Gastroesophageal sphincter (tissue), 4 donors: ENCODE measurements at places on chromosomes 11 and 22.
A peak's percentile ranks its signal among the peaks of the same experiment; 100 is the strongest.

DNA sequence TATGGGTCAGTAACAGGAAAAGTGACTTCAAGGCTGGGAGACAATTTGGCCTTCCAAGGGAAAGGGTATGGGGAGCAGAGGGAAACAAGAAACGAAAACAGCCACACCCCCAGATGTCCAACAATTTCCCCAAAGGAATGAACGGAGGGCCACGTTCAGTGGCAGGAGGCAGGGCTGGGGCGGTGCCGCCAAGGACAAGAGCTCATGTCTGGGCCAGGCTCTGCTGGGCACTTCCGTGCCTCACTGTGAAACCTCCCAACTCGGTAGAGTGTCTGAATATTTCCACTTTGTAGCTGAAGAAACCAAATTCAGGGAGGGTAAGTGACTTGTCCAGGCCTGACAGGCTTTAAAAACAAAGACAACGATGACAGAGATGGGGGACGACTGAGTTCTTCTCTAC, 11.9 kb downstream of the IFT27 start:
- no peak for ATAC-seq

- ATAC-seq = no peak
Observed at GRCh38 chr11:73160005-73160760, 18.1 kb upstream of the FCHSD2 start.

GRCh38 chr11:130732476-130732875, 183.8 kb downstream of the SNX19 start:
- no peak for ATAC-seq

- ATAC-seq = no peak
Observed at GRCh38 chr11:11445441-11446185, 92.6 kb upstream of the CSNK2A3 start.

DNA sequence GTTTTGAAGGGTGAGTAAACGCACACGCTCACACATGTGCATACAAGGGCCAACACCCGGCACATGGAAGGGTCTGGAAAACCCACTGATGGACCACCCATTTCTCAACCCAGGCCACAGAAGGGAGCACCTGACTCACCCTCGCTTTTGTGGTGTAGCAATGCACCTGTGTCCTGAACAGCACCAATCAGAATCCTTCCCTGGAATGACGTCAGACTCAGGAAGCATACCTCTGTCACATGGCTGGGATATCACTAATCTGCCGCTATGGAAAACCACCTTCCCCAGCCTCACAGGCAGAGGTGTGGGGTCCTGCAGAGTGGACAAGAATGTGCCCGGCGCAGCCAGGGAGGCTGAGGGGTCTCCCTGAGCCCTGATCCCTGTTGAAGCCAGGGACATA, 9.0 kb upstream of the OSM start:
- ATAC-seq = no peak

- no peak for ATAC-seq
Observed at GRCh38 chr11:34977089-34977912, 60.9 kb downstream of the PDHX start.

GRCh38 chr11:36326524-36327419, 30.7 kb downstream of the PRR5L start:
- ATAC-seq = no peak

DNA sequence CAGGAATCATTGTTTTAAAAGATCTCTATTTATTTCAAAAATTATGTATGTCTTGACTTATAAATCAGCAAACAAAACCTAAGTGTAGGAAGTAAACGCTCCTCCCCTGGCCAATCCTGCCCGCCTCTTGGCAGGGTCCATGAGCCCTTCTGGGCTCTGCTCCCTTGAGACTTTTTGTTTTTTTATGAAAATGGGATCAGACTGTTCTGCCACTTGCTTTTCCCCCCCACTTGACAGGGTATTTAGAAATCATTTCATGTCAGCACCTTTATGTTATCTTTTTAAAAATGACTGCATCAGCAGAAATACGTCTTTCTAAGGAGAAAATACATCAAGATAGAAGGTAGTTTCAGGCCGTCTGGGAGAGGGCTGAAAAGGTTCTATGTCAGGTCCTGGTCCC, 35.6 kb downstream of the FBLN1 start:
- ATAC-seq = peak; percentile 38

- no peak for ATAC-seq
Observed at GRCh38 chr11:128662076-128662475, 31.8 kb upstream of the FLI1 start.

GRCh38 chr22:45923835-45924234, 53.1 kb downstream of the WNT7B start:
- ATAC-seq = no peak

- ATAC-seq = peak; percentile 84
Observed at GRCh38 chr11:106399076-106399511, 321.6 kb downstream of the AASDHPPT start.

DNA sequence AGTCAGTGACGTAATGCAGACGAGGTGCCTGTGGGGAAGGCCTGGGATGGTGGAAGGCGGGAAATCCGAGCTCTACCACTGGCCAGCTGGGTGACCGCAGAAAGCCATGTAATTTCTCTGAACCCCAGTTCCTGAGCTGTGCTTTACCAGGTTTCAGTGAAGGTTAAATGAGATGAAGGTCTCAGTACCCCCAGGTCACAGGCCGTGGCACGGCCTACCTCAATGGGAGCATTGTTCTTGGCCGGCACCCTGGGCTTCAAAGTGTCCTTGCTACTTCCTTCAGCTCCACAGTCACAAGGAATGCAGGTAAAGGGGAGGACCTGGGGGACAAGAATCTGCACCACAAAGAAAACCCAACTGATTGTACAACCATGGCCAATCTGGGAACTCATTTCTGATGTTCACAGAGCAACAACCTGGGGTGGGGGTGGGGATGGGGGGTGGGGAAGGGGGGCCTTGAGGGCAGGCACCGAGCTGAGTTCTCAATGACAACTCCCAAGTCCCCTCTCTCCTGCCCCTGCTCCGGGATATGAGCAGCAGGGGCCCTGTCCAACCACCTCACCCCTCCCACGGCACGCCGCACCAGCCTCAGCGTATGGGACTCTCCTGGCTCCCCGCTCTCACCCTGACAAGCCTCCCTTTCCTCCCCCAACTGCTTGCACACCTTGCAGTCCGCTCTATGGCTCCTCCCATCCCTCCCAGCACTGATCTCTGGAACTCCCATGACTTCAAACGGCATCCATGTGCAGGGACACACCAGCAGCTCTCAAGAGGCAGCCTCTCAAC, 59.1 kb upstream of the ARFGAP3 start:
- ATAC-seq = no peak

DNA sequence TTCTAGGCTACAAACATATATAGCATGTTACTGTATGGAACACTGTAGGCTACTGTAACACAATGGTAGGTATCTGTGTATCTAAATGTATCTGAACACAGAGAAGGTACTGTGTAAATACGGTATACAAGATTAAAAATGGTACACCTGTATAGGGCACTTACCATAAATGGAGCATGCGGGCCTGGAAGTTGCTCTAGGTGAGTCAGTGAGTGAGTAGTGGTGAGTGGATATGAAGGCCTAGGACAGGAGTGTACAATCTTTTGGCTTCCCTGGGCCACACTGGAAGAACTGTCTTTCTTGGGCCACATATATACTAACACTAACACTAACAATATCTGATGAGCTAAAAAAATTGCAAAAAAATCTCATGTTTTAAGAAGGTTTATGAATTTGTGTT, 21.4 kb downstream of the RNF141 start:
- ATAC-seq = no peak

GRCh38 chr11:76153571-76153923, 52.8 kb downstream of the WNT11 start:
- no peak for ATAC-seq

- no peak for ATAC-seq
Observed at GRCh38 chr22:33569559-33569958, 350.7 kb downstream of the LARGE1 start.

GRCh38 chr11:34345991-34346480, 11.8 kb downstream of the ABTB2 start:
- ATAC-seq = peak; percentile 54

DNA sequence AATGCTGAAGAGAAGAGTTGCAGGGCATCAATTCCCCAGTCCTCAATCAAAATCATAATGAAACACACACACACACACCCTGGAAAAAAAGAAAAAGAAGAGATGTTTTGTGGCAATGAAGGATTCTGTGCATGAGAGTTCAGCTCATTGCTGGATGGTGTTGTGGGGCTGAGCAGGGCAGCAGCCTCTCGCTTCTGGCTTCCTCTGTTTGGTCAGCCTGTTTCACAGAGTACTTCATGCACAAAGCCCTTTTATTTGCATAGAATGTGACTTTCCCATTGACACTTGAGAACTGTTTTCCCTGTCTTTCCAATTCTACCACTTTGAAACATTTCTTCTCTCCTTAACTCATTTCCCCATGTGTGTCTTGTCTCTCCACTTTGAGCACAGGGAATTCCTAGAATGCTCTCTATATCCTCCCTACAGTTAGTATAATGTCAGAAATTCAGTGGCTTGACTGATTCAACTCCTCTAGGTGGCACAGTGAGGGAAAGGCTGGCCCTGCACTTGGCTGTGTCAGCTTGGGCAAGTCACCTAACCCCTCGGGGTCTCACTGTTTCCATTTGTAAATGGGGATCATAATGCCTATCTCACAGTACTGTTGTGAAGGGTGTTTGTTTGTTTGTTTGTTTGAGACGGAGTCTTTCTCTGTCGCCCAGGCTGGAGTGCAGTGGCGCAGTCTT, 25.4 kb upstream of the BSX start:
- no peak for ATAC-seq

DNA sequence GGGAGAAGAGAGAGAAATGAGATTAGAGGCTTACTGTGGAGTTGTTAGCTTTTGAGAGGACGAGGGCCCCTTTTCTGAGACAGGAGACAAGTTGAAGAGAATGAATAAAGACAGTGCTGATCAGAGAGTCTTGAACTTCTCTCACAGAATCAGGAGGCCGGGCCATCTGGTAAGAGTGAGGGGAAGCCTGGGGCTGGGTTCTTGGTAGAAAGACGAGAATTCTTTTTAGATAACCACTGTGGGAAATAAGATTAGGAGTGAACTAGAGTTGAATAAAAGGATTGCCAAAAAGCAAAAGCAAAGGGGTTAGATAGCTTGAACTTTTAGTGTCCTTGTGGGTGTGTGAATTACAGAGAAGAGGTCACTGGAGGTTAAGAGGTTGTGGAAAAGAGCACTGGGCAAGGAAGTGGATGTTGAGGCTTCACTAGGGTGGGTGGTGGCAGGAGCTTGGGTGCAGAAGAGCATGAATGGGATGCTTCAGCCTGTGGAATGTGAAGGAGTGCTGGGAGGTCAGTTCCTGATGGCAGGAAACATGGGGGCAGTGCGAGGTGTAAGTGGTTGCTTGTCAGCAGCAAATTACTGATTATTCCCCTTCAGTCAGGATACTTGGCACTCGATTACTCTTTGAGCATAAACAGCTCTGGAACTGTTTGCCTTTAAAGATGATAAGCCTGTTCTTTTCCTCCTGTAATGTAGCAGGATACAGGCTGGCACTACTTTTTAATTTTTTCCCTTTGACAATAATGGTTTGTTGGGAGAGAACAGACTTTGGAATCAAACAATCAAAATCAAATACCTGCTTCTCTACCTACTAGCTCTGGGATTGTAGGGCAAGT, 98.3 kb downstream of the ARHGAP42 start:
- ATAC-seq = no peak

DNA sequence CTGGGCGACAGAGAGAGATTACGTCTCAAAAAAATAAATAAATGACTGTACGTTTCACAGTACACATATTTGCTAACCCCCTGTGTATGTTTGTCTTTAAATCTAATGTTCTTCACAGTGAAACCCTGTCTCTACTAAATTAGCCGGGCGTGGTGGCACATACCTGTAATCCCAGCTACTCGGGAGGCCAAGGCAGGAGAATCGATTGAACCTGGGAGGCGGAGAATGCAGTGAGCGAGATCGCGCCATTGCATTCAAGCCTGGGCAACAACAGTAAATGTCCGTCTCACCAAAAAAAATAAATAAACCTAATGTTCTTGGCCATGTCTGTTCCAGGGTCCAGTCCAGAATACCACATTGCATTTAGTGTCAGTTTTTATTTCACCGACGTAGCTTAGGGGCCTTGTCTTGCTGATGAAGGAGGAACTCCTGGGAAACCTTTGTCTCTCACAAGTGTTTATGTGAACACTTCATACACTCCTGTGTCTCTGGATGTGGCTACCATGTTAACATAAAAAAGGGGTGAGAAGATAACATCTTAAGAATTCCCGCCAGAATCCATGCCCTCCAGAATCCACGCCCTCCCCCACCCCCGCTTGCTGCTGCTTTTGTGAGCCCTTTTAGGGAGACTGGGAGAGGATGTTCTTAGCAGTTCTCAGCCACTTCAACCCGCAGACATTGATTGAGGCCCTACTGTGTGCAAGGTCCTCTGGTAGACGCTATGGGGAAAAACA, 5.0 kb upstream of the SERHL2 start:
- ATAC-seq = no peak

DNA sequence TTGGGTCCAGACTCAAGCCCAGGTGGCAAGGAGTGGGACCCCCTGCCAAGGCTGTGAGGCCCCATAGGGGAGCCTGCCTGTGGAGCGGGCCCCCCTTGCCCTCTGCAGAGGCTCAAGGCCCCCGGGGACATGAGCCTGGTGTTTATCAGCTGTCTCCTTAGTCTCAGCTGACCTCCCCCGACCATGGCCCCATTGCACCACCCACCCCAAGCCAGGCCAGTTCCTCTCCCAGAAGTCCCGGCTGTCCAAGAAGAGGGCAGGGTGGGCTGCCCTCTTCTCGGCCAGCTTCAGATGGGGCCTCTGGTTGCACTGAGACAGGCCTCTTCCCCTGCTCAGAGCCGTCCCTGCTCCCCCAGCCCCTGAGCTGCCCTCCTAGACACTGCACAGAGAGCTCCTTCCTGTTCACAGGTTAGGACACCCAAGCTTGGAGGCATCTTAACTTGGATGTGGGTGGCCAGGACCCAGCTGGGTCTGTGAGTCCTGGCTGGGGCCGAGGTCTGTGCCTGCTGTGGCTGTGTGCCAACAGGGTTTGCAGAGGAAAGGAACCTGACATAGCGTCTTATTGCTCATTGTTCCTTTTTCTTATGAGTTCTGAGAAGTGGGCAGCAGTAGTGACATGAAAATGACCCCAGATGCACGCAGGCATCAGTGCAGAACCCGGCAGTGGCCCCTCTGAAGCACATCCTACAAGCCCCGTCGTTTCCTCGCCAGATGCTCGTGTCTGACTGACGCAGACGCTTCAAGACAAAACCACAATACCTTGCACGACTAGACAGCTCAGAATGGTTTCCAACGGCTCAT, 5.4 kb downstream of the TRABD start:
- ATAC-seq = peak; percentile 4
